ENCODE measurements at places on chromosomes 7 and 10.

GRCh38 chr7:47044625-47045024 is 537.3 kb downstream of the TNS3 start:
- DNase-seq, result no peak

DNA sequence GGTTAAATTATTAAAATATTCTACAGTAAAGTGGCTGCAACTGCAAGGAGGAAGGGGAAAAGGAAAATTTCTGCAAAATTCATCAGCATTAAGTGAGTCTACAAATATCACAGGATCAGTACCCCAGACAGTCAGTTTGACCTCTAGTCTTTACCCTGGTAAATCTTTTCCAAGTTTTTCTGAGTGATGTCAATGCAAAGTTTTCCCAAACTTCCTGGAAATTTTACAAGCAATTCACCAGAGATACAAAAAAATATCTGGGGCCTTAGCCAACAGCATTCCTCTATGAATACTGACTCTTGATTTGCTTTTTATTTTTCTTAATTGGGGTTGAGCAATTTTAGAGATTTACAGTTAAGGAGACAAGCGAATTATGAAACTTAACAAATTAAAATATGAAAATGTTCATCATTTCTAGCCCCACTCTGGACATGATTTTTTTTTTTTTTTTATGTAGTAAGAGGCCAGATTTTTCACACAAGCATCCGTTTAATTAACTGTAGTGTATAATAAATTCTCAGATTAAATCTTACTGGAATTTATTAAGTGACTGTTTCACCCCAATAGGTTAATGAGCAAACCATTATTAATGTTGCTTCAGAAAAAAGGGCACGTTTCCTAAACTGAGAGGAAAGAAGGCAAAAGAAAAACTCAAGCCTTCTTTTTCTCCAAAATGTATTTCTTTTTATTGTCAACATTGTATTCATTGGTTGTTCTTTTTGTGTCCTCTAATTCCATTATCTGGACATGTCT is 539.5 kb upstream of the FZD8 start:
- no peak for DNase-seq

DNA sequence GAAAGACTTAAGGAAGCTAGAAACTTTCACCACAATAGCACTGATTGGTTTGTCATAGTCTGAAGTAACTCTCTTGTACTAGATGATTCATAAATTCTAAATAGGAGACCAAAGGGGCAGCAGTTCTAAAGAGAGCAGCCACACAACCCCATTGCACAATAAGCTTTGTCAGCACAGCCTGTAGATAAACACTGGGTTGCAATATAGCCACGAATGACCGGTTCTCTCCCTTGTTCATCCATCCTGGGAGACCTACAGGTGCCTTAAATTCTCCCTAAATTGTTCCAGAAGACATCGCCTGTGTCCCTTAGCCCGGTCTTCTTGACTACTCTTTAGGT is 167.0 kb downstream of the SNX13 start:
- no peak for DNase-seq

GRCh38 chr7:138519061-138519798 is 59.2 kb downstream of the TRIM24 start:
- no peak for DNase-seq

GRCh38 chr10:99569961-99570360 is 37.2 kb downstream of the NKX2-3 start:
- no peak for DNase-seq

DNA sequence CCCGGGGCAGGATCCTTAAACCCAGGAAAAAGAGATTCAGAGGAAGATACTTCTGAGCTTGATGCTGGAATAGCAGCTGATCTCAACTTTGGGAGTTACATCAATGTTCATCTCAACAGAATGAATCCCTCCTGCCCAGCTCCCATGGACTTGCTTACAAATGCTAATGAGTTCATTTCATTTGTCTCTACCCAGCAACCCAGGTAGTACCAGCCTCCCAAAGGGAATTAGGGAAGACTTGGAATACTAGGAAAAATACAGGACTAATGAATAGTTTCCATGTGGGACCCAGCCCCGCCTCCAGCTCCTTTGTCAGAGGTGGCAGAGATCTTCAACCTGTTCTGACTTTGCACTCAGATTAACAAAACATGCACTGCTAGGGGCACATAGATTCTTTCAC is 22.1 kb upstream of the TCF7L2 start:
- DNase-seq, result no peak

DNA sequence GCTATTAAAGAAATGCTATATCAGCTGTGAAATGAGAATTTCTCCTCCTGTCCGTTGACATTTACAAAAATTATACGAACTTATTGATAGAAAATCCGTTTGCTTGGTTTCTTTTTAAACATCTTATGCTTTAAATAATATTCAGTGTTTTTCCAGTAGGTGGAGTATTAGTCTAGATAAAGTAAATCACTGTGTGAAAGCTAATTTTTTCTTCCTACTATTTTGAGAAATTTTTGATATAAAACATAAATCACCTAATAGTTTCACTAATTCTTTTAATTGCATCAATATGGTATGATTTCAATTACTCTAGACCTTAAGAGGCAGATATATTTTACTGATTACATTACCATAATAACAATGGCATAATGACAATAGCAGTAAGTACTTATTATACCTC is 335.2 kb upstream of the C7orf33 start:
- no peak for DNase-seq

DNA sequence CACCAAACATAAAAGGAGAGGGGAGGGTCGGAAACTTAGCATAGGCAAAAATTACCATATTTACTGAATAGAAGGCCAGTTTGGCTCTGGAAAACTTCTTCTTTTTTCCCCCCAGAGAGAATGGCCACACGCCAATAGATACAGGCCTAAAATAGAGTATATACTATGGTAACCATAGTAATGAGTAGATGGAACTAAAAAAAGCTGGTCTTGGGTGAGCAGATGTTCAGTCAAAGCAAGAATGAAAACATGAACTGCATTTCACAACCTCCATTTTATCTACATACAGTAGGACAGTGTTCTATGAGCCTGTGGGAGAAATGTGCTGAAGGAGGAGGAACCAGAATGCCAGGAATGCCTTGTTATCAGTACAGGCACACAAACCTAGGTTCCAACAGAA is 141.7 kb upstream of the SEMA3A start:
- DNase-seq, result no peak

DNA sequence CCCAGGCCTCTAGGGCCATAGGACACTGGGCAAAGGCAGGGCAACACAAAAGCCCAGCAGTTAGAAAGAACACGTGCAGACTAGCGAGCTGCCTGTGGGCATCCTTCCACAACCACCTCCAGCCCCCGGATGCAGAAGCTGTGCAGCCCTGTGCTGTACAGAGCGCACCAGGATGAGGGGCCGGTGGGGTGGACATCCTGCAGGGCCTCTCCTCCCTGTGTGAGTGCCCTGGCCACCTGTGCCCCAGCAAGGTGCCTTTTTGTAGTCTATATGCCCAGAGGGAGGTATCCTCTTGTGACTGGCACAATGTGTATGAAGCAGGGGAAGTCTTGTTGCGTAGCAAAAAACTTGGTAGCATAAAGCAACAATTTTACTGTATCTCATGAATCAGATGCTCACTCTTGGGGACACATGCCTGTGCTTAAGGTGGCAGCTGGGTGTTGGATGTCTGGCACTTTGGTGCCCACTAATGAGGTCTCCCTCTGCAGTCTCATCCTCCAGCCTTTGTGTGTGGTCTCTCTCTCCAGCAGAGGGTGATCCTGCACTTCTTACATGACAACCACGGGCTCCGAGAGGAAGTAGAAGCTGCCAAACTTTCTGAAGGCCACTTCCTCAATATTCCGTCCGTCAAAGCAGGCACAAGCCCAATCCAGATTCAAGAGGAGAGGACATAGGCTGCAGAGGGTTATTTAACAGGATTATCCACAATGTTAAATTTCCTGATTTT is 8.7 kb downstream of the NCAPG2 start:
- no peak for DNase-seq

- no peak for DNase-seq
Observed at GRCh38 chr7:84002348-84002747, 192.2 kb downstream of the SEMA3A start.

- no peak for DNase-seq
Observed at GRCh38 chr7:67788669-67789068, 792.0 kb downstream of the TYW1 start.

DNA sequence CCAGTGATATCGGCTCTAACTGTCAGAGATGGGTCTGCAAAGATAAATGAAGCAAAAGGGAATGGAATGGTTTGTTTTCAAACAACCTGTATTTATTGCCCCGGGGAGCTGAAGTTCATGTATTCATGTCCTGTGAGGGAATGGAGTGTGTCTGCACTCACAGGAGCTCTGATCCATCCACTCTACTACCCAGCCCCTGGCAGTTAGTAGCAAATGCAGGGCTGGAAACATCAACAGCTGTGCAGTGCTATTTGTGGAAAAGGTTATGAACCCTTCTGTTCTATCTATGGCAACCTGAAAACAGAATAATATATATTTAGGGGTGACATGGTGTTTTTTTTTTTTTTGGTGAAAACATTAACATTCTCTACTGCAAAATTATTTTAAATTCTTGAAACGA is 9.8 kb downstream of the AGR2 start:
- no peak for DNase-seq

DNA sequence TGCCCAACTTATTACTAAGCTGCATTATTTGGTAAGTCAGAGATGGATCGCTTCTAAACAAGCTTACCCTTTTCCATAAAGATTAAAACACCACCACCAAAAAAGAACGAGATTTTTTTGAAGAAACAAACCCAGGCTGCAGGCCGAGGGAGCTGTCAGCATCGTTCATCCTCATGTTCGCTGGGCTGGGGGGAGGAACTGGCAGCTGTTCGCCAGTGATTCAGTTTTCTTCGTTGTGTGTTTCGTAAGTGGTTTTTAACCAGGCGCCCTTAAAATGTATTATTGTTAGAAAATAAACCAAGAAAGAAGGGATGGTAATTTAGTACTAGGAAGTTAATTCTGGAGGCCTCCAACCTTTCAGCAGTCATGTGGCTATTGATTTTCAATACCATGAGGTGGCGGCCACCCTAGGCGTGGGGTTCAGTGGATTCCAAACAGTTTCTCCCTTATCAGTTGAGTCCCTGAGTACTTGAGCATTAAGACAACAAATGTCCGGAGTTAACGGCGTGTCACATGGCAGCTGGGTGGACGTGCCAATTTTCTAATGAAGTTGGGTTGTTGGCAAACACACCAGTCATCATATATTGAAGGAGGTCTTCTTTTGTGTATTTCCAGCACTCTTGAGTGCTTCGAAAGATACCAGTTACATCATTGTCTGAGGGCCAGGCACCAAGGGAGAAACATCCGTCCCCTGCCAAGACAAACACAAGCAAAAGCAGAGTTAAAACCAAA is 173.2 kb downstream of the EBF3 start:
- no peak for DNase-seq

- no peak for DNase-seq
Observed at GRCh38 chr7:157576415-157576814, 239.6 kb downstream of the DNAJB6 start.

- DNase-seq, result no peak
Observed at GRCh38 chr10:75744261-75744660, 312.8 kb downstream of the LRMDA start.

GRCh38 chr7:135712796-135713195 is 15.2 kb downstream of the SLC13A4 start:
- DNase-seq, result no peak

DNA sequence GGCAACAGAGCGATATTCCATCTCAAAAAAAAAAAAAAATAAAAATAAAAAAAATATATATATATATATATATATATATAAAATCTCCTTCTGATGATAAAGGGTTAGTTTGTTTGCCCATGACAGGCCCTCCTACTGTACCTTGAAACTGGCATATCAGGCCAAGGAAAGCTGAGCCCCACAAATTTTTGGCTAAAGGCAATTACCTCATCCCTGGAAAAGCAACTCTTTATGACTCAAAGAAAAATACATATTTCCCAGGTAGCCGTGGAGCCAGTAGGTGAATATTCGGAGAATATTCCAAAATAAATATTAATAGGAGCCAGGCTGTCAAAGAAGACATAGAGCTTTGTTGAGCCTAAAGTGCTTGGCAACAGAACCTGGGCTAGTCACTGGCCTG is 245.1 kb downstream of the GALNT17 start:
- DNase-seq, result no peak

DNA sequence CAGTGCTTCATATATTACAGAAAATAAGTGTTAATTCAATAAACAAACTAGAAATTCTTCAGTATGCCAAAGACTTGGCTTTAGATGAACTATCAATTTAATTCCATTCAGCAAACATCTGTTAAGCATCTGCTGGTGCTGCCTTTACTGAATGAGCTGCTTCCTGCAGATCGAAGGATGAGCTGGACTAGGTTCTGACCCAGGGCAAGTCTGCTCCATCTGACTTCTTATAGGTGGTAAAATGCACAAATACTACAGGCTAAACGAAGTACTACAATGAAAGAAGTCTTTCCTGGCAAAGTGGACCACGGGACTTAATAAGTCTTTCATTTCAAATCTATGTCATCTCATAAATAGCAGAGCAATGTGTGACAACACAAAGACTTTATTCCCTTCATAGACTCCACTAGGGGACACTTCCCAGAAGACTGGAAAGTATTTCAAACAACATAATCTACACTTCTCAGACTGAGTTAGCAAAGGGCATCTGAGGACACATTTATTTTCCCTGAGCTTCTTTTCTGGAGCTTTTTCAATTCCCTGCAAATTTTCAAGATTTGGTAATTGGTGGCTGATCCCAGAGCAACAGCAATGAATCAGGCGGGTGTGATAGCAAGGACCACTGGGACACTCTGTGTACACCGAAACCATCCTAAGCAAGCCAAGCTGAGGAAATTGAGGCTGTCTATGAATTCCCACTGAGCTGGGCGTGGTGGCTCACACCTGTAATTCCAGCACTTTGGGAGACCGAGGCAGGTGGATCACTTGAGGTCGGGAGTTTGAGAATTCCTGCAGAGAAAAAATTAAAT is 108.9 kb upstream of the FRMD4A start:
- DNase-seq, result no peak

DNA sequence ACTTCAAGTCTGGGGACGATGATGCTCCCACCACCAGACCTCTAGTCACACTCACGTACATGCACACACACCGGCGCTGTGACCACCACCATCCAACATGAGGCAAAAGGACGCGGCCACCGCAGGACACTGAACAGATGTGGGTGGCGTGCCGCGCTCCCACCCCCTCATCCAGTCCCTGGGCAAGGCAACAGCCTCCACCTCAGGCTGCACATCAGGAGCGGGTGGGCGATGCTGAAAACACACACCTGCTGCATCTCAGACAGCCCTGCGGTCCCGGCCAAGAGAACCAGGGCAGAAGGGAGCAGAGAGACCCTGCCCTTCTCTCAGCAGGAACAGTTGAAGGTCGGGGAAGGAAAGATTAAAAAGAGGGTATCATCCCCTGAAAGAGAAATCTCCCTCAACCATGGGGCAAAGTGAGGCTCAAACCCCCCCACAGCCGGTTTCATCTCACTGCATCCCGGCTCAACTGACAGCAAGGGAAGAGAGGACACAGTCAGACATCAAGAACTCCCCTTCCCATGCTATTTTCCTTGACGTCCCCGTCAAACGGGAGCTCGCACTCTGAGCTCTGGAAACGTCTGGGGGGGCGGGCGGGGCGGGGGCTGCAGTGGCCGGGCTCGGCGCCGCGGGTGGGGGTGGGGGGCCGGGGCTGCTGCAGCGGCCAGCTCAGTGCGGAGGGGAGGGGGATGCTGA is 1.1 kb downstream of the CAMK2G start:
- DNase-seq, result no peak

- no peak for DNase-seq
Observed at GRCh38 chr7:139658908-139659675, 118.7 kb downstream of the HIPK2 start.

GRCh38 chr10:132558516-132559413 is 21.2 kb downstream of the INPP5A start:
- no peak for DNase-seq

GRCh38 chr10:34638406-34639054 is 176.6 kb downstream of the PARD3 start:
- DNase-seq, result peak; percentile 86

Measured in HTR-8/SVneo (cell line).